ENCODE measurements at places on chromosomes 2 and 18.

GRCh38 chr2:64609227-64609941 is 44.3 kb downstream of the SERTAD2 start:
- DNase-seq: no peak

- peak; percentile 15 for DNase-seq
These were observed 702 bp downstream of the OLA1 start for GRCh38 chr2:174247474-174248186.

GRCh38 chr2:232365621-232366321 is 12.8 kb upstream of the ALPP start:
- DNase-seq: peak; percentile 53

DNA sequence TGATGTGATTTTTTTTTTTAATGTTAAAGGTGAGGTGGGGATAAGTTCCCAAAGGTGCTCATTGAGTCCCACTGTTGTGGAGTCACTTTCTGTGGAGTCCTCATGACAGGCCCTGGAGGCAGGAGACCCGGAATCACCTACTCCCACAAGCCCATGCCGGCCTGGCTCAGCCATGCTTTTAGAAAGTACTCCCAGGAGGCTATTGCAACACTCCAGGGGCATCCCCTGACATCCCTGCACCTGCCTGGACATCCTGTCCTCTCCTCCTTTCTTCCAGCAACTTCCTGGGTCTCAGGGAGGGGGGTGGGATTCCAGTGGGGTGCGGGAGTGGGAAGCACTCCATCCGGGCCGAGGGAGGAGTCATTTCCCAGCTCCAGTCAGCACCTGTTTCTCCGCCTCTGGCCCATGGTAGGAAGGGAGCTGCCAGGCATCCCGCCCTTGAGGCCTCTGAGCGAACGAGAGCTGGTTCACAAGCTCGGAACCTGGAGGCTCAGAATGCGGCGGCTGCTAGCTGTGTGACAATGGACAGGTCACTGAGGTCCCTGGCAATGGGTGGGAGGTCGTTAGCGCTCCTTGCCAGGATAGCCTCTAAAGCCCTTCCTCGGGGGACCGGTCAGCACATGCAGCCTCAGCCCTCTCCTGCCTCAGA is 163.9 kb upstream of the ID2 start:
- no peak for DNase-seq

DNA sequence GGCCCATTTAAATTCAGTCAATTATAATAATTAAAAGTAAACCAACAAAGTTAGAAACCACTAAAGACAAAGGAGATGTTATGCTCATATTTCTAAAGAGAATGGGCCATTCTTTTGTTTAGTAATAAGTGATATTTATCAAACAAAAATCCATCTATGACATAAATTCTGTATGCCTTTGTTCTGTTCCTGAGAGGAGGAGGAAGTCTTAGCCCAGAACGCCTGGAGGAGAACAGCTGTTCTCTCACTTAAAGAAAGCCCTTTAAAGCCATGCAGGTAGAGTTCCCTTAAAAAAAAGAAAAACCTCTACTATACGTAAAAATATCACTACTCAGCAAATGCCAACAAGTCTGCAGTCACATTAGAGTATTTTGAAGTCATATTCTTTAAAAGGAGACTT is 15.5 kb downstream of the LAMA1 start:
- DNase-seq: no peak

GRCh38 chr2:128623776-128624761 is 305.4 kb upstream of the HS6ST1 start:
- peak; percentile 78 for DNase-seq

- no peak for DNase-seq
These were observed 5.3 kb downstream of the ONECUT2 start for GRCh38 chr18:57440331-57441070.

- no peak for DNase-seq
These were observed 13.0 kb downstream of the AQP12A start for GRCh38 chr2:240704651-240705050.

DNA sequence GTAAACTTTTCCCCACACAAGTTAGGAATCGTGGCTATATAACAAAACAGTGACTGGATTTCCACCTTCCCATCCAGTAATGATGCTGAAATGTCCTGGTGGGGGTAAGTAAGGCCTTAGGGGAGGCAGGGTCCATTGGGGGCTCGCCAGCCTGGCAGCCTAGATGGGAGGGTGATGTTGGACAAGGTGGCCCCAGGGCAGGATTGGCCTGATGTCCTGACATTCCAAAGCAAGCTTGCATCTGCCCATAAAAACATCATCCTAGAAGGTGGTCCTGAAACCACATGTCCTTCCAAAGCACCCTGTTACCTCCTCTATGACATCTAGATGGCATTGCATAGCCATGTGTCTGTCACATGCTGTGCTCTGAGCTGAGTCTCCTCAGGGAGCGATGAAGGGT is 54.1 kb upstream of the RAB6C start:
- DNase-seq: no peak

DNA sequence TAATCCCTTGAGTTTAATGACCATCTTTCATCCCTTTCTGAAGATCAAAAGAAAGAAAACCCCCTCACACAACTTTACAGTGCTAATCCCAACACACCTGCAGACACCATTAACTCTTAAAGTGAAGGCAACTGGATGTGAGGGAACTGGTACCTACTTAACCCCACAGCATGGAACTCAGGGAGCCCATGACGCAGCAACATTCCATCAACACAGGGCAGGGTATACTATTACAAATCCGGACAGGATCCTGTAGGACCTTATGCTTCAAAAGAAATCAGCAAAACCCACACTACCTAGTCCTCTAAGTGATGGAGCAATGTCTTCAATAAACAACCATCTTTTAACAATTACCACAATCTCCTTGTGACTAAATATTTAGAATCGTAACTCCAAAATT is 78.6 kb downstream of the FARSB start:
- no peak for DNase-seq

DNA sequence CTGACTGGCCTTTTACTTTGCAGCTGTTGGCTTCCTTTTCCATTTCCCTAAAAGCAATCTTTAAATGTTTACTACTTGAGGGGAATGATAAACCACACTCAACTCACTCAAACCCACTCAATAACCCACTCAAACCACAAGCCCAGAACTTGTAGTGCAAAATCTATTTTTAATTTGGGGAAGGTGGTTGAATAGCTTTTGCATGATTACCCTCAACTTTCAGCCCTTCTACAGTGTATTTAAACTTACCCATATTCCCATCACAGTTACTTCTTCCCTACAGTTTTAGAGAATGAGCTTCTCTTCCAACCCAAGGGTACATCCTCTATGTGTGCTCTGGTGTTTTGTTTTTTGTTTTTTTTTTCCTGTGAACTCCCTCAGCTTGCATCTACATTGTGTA is 636.1 kb downstream of the TDRD15 start:
- DNase-seq: no peak

DNA sequence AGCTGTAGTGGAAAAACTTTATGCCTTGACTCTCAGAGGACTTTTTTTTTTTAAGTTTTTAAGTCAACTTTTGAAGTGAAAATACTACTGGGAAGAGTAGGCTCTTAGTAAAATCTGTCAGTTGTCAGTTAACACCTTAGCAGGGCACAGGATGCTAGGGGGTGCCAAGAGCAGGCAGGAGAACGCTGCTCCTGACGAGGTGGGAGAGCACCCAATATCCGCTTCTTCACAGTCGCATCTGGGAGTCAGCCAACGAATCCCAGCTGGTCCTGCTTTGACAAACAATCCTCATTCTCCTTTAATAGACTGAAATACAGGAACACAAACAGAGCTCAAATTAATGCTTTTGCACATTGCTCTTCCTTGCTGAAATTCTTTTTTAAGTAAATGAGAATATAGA is 709.5 kb upstream of the ACVR2A start:
- no peak for DNase-seq

DNA sequence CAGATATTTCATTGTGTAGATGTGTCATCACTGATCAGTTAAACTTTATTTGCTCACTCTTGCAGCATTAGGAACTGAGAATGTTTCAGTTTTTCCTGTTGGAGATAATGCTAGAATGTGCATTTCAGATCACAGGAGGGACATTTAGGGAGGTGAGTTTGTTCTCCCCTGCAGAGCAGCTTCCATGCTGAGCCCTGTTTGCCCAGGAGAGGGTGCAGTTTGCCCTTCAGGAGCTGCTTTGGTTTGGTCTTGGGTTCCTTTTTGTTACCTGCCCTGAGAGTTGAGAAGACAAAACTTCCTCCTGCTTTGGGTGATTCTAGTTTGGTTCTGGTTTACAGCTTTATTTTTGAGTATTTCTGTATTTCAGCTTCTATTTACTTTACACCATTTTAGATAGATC is 49.9 kb downstream of the DGKD start:
- peak; percentile 48 for DNase-seq

DNA sequence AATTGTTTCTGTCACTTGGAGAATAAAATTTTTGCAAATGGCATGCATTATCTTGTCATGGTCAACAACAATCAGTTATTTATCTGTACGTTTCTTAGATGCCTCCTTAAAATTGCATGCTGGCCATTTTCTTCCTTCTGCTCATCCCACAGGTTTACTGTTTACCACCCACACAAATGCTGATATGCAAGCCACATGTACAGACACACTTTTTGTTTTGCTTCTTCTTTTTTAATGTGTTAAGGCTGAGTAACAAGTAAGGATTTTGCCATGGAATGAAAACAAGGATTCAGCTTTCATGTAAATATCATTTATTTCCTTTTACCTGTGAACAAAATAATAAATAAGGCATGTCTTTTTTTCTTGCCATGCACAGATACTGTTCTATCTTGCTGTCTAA is 1077.1 kb upstream of the ZEB2 start:
- no peak for DNase-seq

- no peak for DNase-seq
These were observed 64.9 kb upstream of the RBMS1 start for GRCh38 chr2:160558531-160558930.

DNA sequence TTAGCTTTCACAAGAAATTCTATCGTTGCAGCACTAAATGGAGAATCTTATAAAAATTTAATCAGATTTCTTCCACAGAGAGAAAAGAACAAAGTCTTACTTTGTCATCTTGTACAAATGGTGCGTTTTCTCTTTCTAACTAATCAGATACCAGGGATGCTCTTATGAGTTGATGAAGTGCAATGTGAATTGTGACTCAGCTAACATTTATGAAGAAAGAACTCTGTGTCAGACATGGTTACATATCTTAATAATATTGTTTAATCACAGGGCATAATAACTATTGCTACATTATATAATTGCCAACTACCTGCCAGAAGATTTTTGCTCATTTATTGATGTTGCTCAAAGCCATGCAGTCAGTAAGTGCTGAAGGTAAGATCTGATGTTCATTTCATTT is 465.0 kb downstream of the CCDC85A start:
- no peak for DNase-seq

DNA sequence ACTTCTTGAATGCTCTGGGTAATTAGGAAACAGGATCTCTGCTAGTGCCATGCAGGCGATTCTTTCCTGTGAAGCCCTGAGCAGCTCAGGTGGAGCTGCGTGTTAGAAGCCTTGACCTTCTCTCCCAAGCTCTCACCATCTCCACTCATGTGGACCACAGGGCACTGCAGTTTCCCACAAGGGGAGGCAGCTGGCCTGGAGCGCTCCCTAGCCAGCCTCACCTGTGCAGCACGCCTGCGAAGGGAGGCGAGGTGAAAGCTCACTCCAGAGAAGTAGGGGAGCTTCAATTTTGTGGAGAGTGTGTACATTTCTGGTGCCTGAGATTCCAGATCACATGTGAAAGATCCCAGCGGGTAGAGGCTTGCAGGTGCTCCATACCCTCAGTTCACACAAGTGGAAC is 11.1 kb upstream of the HES6 start:
- DNase-seq: no peak

GRCh38 chr2:75787532-75788132 is 76.9 kb upstream of the GCFC2 start:
- DNase-seq: peak; percentile 30

DNA sequence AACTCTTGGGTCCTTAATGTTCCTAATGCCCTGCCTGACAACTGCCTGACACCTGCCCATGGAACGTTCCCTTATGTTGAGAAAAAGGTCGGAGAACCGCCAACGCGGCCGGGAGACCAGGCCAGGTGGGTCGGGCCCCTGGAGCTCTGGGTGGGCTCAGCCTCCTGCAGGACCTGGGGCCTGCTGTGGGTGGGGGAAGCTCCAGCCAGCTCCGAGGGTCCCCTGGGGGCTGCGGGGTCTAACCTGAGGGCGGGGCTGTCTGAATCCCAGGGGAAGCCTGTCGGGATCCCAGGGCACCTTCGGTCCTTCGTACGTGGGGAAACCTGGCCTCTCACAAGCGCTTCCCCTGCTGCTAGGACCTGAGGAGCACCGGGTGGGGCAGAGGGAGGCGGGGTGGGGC is 296.0 kb downstream of the NDUFA10 start:
- no peak for DNase-seq

DNA sequence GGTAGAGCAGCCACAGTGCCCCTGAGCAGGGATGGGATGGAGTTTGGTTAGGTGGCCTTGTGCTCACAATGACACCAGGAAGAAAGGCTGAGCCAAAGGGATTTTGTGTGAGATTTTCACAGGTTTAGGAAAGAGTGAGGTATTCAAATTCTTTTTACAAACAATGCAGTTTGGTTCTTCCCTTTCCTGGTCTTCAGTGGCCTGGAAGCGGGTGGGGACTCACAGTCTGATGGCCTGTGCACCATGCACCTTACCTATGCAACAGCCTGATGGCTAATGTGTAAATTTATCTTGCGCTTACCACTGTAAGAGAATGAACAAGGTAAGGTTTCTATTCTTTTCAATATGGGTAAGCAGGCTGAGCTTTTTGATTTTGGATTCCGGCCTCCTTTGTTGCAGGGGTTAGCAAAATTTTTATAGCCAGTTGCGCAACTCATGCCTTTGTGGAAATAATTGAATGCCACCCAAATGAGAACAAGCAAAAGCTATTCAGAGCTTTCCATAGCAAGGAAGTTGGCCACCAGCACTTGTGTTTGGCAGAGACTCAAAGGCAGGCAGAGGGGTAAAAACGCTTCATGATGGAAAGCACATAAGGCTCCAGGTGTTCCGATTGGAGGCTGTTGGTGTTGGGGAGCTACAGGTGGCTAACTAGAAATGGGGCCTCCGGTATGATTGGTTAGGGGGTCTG is 23.8 kb upstream of the IL1R2 start:
- no peak for DNase-seq

DNA sequence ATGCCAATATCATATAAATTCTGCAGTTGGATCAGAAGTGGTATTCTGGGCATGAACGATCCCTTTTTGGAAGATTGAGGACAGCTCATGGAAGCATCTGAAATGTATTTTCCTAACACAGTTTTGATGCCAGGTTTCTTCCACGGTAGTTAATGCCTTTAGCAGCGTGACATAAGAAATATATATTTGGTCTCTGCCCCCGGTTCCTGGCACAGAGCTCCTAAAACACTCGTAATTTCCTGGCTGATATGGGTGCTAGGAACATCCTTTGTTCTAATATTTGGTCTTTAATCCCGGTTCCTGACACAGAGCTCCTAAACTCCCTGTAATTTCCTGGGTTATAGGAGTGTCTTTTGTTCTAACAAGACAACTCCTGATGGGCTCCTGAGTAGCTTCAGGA is 8.2 kb upstream of the CABLES1 start:
- no peak for DNase-seq
